ENCODE measurements at places on chromosomes 6 and 20. TPM values are rescaled to one million over a fixed set of nuclear protein-coding genes. Genes with fewer than 3 reads are reported as not detected.

The DEFB118 gene
- total RNA-seq: not detected

The XKR7 gene
- under 0.01 TPM for total RNA-seq

The EYA2 gene
- not detected for total RNA-seq

The RSPO4 gene
- not detected for total RNA-seq

The TNXB gene
- 4.2 TPM for total RNA-seq

The TMC2 gene
- not detected for total RNA-seq

The PTCHD4 gene
- 5.0 TPM for total RNA-seq

The CTSZ gene
- total RNA-seq: 287 TPM

DNA sequence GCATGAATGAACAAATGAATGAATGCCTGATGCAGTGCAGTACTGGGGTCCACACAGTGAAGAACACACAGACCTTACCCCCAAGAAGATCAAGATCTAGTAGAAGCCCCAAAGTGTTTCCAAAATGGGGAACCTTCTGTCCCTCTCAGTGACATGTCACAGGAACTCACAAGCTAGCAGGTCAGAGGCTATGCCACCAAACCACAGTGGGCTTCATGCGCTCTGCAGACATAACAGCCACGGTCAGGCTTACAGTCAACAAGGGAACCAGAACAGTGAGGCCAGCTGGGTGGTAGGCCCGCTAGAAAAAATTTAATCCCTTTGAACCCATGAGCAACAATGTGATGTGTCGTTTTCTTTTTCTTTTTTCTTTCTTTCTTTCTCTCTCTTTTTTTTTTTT is 20.2 kb upstream of the ARFGEF2 start:
- no peak for DNase-seq

- DNase-seq: no peak
Measured at GRCh38 chr20:36786663-36787062, 13.1 kb upstream of the DSN1 start.

GRCh38 chr6:157443066-157443800 is 62.2 kb downstream of the ZDHHC14 start:
- peak; percentile 24 for DNase-seq

DNA sequence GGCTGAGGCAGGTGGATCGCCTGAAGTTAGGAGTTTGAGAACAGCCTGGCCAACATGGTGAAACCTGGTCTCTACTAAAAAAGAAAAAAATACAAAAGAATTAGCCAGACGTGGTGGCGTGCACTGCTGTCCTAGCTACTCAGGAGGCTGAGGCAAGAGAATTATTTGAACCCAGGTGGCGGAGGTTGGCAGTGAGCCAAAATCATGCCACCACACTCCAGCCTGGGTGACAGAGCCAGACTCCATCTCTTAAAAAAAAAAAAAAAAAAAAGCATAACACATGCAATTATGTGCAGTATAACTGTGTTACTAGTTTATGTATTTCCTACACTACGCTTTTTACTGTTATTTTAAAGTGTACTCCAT is 31.9 kb upstream of the FAM135A start:
- no peak for DNase-seq

GRCh38 chr6:42896178-42896719 is 16.8 kb downstream of the RPL7L1 start:
- DNase-seq: no peak

DNA sequence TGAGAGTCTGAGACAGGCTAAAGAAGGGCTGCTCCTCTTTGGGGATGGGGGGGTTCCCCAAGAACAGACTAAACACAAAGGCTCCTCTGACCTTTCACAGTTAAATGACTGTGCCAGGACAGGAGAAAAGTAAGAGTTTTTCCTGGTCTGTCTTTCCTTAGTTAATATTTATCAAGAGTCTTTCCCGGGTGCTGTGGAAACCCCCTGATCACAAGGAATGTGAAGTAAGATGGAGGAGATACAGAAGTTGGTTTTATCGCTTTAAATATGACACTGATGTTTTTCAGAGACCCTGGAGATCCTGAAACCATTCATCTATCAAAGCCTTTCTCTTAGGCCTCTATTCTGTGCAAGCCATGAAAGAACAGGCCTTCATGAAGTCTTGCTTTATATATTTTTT is 105.8 kb downstream of the RNF144B start:
- DNase-seq: no peak

GRCh38 chr6:2578767-2579166 is 172.0 kb downstream of the MYLK4 start:
- peak; percentile 78 for DNase-seq

DNA sequence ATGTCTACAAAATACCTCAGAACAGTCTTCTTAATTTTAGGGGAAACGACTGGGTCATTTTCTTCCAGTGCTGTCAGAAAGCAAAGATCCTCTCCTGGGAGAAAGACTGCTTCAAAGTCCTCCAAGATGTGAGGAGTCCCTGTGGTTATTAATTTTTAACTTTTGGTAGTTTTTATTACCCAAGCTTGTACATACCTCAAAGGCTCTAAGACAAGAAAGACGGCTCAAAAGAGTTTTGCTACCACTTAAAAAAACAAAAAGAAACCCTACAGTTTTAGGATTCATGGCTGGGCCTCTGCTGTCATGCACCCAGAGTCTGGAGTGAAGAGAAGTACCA is 56.1 kb upstream of the APCDD1L start:
- DNase-seq: no peak

DNA sequence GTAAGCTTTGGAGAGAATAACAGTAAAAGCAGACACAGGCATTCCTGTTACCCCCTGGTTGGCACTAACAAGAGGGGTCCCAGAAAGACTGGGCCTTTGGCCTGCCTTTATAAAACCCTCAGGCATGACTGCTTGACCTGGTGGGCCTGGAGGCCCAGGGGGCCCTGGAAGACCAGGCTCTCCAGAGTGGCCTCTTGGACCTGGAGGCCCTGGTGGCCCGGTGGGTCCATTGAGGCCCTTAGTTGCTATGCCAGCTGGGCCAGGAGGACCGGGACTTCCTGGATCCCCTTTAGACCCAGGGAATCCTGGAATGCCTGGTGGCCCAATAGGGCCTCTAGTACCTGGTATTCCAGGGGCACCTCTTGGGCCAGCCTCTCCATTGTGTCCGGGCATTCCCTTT is 5.5 kb downstream of the COL10A1 start:
- DNase-seq: no peak

- no peak for DNase-seq
Measured at GRCh38 chr6:34053721-34054120, 92.2 kb downstream of the GRM4 start.

DNA sequence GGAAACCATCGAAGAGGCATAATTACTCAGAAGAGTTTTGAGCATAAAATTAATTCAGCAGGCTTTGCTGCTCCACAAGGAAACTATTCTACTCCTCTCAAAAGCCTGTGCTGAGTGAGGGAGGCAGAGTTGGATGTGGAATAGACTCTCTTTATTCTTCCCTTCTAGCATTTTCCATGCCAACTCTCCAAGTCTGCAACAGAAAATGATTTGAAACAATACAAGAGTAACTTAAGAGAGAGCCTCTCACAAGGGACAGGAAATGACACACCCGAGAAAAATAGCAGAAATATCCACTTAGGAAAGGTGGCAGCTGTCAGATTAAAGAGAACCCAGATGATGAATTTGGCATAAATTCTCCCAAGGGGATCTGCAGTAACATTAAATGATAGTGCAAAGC is 26.3 kb upstream of the LAMP5 start:
- no peak for DNase-seq

DNA sequence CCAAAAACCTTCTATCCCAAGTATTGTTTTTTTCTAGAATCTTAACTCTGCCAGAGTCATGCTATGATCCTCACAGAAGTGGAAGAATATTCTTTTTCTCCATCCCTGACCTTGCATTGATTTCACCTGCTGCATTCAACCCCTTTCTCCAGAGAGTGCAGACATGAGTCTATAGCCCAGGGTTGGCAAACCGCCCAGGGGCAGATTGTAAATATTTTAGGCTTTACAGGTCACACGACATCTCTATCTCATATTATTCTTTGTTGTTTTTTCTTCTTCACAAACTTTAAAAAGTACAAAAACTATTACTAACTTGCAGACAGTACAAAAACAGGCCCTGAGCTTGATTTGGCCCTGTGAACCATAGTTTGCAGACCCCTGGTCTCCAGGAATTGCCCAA is 112.1 kb upstream of the ASF1A start:
- DNase-seq: peak; percentile 60

- no peak for DNase-seq
Measured at GRCh38 chr6:16568128-16568527, 193.1 kb downstream of the ATXN1 start.

- no peak for DNase-seq
Measured at GRCh38 chr20:63427206-63427605, 45.2 kb downstream of the KCNQ2 start.

DNA sequence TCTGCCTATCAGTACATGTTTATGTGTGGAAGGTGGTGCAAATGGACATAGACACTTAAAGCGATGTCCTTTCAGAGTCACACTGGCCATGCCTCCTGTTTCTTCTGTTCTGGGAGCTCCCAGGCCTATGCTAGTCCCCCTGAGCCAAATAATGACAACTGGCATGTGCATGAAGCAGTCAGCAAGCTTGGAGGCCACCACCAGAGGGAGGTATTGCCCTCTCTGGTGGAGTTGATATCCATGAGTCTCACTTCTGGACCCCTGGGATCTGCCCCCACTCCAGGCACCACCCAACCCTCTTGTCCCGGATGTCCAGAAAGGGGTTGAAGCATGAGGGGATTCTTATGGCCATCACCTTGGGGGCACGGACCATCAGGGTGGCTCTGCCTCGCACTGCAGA is 172.2 kb downstream of the AIG1 start:
- DNase-seq: peak; percentile 40

DNA sequence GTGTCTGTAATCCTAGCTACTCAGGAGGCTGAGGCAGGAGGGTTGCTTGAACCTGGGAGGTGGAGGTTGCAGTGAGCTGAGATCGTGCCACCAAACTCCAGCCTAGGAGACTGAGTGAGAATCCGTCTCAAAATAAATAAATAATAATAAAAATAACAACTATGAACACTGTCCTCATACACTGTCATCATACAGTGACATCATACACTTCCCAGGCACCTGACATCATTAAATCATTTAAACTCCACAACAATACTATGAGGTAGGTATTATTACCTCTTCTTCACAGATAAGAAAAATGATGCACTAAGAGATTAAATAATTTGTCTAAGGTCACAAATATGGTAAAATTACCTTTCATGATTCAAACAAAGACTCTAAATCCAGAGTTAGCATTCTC is 200.9 kb upstream of the RUNX2 start:
- DNase-seq: no peak

DNA sequence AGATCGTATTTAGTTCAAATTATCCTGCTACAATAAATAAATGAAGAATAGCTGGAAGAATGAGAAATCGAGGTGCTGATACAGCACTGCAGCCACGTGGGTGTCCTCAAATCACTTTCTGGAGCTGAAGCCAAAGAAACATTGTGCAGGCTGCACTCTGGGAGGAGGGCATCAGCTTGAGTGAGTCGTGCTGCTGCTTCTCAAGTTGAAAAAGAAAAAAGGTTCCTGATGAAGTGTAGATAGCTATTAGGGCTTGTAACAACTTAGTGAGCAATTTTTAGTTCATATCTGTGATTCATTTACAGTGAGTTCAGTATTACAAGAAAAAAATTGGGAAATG is 40.5 kb downstream of the DSE start:
- no peak for DNase-seq

DNA sequence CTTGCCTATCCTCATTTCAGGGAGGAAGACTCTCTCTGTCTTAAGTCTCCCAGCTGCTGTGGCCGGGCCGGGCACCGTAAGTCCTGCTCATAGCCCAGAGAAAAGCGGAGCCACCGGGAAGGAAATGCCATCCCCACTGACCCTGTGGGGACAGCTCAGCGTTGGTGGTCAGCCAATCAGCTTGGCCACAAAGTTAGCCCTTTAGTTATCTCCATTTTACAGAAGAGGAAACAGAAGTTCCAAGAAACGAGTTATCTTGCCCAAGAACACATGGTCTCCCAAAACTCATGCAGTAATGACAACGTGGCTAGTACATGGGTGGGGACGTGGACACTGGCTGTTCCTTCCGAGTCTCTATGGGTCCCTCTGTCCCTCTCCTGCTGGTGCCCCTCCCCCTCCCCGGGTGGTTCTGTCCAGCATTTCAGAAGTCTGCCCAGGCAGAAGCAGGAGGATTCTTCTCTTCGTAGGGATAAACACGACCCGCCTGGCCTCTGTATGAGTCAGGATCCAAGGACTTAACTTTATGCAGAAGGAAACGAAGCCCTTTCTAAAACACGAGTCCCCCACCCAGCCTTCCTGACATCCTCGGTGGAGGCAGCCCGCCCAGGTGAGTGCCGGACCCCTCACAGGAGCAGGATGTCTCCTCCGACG is 273.8 kb downstream of the CDH4 start:
- DNase-seq: no peak

DNA sequence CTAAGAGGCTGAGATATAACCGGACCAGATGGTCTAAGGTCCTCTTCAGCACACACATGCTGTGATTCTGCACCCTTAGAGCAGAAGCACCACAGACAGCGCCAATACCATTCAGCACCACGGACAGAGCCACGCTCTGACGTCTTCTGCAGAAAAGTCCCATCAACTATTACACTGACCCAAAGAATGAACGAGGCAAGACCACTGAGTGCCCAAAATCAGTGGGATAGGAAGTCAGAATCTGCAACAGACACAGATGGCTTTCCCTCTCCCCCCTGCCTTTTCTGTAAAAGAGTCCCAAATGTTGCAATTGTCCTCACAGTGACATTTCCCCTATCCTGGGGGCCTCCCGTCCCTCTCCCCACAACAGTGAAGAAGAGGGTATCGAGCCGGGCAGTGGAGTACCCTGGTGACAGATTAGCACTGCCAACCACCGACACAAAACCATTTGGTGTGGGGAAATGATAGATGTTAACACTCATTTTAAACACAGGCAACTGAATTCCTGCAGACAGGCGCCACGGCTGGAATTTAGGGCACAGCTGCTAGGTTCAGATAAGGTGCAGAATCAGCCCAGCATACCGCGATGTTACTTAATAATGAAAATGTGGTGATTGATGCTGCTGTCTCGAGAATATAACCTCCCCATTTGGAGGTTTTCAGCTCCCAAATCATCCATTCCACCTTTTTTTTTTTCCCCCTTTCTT is 66.6 kb upstream of the CTNNBL1 start:
- peak; percentile 68 for DNase-seq

DNA sequence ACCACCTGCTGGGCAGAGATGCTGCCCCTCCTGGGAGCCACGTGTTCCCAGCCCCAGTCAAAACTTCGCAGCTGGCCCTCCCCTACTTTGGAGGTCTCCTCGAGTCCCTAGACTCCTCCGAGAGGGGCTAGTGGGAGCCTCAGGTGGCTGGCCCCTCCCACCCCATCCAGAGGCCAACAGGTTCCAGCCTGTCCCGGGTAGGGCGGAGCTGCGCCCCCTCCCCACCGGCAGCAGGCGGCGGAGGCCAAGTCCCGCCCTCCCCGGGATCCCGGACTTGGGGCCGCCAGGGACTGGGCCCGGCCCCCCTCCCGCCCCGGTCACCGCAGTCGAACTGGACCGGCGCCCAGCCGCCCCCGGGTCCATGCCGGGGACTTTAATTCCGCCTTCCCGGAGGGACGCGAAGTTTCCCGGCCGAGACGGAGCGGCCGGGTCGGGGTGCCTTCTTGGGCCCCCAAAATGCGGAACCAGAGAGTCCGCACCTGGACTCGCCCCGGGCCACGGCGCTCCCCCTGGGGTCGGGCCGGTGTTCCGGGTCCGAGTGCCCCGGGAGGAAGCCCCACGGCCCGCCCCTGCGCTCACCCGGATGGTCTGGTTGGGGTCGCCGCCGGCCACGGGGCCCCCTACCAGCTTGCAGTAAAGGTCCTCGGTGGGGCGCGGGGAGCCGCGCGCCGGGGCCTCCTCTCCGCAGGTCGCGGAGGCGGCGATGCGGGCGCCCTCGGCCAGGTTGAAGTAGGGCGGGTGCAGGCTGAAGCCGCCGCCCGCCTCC is 559 bp downstream of the LAMA5 start:
- DNase-seq: no peak

- no peak for DNase-seq
Measured at GRCh38 chr20:34175079-34175478, 63.0 kb upstream of the EIF2S2 start.

- DNase-seq: no peak
Measured at GRCh38 chr6:157967486-157967885, 14.2 kb upstream of the SYNJ2 start.

Data from lung microvascular endothelial cell (primary cell).